Right renal pelvis (tissue), 4 donors: ENCODE measurements at places on chromosomes 1 and 21. TPM values are rescaled to one million over a fixed set of nuclear protein-coding genes. Genes with fewer than 3 reads are reported as not detected.

DNA sequence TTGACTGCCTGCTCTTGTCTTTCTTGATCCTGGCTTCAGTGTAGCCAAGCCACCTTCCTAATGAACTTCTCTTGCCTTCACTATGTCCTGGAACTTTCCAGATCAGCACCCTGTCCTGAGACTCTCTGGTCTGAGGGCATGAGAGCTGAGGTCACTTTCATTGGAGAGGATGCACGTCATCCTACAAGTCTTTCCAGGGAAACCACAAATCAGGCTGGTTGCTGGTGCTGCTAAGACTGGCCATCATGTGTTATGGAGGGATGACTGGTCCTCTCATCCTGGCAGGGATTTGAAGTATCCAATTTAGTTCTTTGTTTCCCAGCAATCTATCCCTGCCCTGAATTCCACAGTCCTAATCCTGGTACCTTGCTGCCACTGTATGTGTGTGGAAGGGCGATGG lies 228.6 kb downstream of the GPATCH2 start:
- DNase-seq: no peak

GRCh38 chr1:215899901-215900300 lies 332.8 kb downstream of the KCTD3 start:
- no peak for DNase-seq

DNA sequence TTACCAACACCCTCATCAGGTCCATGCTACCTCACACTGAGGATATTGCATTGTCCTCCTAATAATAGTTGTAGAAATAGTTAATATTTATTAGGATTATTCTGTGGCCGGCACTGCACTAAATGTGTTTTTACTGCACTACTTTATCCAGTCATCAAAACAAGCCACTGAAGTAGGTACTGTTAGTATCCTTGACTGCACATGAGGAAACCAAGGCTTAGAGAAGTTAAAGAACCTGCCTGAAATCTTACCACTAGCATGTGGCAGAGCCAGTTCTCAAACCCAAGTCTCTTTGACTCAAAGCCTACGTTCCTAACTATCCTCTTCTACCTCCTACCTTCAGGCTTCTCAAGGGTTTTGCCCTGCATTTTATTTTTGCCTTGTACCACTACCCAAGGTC lies 30.9 kb downstream of the FMO1 start:
- no peak for DNase-seq

GRCh38 chr1:39564340-39564739 lies 12.2 kb downstream of the PABPC4 start:
- no peak for DNase-seq

DNA sequence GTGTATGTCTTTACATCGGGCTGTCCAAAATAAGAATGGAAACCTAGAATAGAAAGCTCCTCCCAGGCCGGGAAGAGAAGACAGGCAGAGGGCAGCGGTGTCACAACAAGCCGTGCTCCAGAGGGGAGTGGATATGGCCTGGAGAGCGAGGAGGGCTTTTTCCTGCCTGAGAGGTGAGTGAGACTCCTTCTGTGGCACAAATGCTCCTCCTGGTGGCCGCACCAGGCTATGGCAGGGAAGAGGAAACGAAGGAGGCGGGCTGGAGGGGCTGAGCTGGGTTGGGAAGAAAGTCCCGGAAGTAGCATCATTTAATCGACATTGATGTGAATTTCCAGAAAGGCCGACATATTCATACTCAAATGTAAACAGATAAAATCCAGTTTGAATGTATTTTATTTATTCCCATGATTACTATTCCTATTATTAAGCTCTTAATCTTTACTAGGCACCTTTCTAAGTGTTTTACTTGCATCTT lies 54.7 kb downstream of the MEF2D start:
- DNase-seq: peak; percentile 63

DNA sequence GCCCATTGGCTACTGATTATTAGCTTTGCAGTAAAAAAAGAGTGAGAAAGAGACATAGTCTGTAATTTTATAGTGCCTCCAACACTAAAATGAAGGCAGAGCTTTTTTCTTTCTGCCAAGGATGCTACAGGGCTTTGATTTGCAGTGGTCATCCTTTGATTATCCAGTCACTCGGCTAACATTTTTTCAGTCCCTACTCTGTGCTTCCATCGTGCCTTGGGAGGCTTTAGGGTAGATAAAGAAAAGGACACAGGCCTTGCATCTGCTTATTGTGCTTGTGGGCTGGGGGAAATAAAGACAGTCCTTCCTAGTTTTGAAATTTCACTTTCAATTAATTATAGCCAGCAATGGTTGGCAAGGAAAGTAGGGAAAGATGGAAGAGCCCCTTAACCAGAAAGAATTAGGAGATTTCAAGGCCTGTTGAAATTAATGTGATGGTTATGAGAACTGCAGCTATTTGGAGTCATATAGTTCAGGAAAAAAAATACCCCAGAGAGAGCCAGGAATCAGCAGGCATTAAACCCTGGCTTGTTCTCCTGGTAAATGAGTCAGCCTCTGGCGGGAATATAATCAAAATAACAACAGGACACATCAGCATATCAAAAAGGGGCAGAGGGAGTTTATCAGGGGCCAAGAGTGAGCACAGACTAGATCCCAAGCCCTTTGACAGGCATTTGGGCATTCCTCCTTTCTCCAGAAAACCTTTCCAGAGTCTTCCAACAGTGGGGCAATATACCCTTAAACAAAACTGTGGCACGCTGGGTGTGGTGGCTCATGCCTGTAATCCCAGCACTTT lies 27.4 kb downstream of the CACHD1 start:
- DNase-seq: no peak

GRCh38 chr1:93878889-93879586 lies at the start of gene DNTTIP2:
DNTTIP2 (minus strand) TSS chr1:93879206; CDS start chr1:93879148, 58 bp downstream.
- DNase-seq: peak; percentile 97

- no peak for DNase-seq
These were observed 7.1 kb upstream of the GPR61 start for GRCh38 chr1:109532365-109533136.

DNA sequence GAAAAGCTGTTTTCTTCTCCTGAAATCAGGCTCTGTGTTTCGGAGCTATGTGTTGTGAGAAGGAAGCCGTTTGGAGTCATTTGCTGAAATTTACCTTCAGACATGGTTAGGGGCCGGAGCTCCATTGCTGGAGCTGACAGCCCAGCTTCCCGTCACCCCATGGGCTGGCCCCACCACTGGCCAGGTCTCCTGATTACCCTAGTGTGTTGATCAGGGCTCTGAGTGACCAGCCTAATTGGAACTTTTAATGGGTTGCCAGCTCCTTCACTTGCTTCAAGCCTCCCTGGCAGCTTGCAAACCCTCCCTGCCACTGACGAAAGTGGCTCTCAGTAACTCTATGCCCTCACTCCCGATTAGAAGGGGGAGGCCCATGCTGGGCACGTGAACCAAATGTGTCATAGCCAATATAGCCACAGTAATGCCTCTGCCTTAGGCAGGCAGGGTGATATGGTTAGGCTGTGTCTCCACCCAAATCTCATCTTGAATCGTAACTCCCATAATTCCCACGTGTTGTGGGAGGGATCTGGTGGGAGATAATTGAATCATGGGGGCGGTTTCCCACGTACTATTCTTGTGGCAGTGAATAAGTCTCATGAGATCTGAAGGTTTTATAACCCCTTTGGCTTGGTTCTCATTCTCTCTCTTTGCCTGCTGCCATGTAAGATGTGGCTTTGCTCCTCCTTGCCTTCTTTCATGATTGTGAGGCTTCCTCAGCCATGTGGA lies 224.1 kb downstream of the TRABD2B start:
- no peak for DNase-seq

DNA sequence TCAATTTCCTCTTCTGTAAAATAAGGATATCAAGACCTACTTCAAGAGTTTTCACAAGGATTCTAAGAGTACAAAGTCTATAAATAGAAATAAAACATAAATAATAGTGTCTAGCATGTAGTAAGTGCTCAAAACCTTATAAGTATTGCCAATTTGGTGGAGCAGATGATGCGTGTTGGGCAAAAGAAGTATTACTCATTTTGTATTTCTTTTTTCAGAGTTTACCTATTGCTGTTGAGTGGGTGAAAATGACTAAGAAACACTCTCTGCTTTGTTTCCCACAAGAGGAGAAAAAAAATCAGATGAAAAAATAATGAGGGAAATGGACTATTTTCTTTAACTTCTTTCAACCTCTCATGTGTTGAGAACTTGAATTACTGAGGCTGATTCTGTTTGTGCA lies 103.3 kb upstream of the KCNK2 start:
- no peak for DNase-seq

- DNase-seq: no peak
These were observed 502.3 kb downstream of the KCNT2 start for GRCh38 chr1:196105901-196106300.

DNA sequence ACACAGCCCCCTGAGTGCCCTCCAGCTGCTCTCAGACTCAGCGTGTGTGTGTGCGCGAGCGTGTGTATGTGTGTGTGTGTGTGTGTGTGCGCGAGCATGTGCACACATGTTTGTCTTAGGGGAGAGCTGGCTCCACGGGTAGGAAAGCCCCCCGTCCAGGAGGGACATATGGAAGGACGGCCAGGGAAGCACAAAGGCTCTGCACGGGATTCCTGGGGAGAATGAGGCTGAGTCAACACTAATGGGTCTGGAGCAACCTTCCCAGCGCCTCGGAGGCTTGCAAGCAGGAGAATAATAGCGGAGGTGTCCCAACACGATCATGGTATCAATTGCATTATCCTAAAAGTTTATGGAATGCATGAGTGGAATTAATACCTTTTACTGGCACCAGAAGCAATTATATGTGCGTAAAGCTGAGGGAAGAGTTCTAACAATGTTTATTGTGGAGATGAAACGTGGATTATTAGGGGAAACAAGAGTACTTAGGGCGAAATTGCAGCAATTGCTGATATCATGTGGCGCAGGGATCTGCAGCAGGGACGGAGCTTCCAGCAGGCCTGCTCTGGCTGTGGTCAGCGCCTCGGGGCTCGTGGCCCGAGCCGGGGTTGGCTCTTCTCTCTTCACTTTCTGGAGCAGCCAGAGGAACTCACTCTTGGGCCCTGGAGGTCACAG lies 40.3 kb upstream of the CCDC27 start:
- no peak for DNase-seq

DNA sequence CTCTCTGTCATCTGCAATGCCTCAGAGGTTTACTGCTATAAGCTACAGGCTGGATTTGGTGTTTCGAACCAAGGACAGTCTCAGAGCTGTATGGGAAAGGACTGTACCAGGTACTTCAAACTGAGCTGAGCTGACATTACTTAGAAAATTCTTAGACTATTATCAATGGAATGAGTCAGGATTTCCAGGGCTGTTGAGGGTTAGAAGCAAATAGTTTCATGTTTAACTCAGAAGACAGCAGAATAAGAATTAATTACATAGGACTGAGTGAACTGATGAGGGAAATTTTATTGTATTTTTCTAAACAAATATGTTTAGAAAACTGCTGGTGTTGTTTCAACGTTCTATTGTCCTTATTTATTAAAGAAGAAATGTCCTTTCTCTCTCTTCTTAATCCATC lies 74.3 kb upstream of the CAPZB start:
- DNase-seq: no peak

DNA sequence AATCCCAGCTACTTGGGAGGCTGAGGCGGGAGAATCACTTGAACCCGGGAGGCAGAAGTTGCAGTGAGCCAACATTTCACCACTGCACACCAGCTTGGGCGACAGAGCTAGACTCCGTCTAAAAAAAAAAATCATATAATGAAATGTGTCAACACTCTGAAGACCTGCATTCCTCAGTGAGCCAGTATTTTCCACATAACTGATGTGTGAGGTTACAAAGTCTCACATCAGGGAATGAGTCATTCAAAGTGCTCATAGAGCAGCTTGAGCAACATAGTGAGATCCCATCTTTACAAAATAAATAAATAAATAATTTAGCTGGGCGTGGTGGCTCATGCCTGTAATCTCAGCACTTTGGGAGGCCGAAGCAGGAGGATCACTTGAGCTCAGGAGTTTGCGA lies 65.5 kb downstream of the CASZ1 start:
- no peak for DNase-seq

- no peak for DNase-seq
These were observed 1943.0 kb downstream of the MRPL39 start for GRCh38 chr21:23664193-23664694.

GRCh38 chr1:51799372-51799771 lies 79.2 kb downstream of the NRDC start:
- no peak for DNase-seq

DNA sequence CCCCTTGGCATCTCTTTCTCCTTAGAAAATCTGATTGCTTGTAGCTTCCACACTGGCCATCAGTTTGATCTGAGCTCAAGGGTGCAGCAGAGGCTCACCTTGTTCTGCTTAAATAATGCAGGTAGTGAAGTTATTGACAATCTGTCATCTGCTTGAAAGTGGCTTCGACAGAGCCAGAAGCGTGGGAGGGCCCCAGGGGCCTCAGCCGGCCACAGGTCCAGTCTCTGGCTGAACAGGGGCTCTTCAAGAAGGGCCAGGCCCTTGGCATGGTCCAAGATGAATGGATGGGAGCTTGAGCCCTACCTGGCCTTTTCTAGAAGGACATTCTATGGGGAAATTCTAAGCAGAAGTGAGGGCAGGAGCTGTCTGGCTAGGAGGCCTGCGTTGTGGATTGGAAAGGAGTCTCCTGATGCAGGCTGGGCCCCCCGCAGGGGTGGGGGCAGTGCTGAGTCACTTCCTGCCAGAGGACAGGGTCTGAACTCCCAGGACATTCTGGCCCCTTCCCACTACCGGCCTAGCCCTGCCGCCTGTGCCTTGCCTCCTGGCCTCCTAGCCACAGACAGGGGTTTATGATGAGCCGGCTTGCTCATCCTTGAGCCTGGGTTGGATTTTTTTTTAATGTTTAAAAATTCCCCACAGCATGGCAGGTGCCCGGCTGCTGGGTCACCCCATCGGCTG lies 162.3 kb upstream of the VAMP3 start:
- DNase-seq: no peak

- no peak for DNase-seq
These were observed 4.7 kb downstream of the ZNF648 start for GRCh38 chr1:182056601-182057366.

DNA sequence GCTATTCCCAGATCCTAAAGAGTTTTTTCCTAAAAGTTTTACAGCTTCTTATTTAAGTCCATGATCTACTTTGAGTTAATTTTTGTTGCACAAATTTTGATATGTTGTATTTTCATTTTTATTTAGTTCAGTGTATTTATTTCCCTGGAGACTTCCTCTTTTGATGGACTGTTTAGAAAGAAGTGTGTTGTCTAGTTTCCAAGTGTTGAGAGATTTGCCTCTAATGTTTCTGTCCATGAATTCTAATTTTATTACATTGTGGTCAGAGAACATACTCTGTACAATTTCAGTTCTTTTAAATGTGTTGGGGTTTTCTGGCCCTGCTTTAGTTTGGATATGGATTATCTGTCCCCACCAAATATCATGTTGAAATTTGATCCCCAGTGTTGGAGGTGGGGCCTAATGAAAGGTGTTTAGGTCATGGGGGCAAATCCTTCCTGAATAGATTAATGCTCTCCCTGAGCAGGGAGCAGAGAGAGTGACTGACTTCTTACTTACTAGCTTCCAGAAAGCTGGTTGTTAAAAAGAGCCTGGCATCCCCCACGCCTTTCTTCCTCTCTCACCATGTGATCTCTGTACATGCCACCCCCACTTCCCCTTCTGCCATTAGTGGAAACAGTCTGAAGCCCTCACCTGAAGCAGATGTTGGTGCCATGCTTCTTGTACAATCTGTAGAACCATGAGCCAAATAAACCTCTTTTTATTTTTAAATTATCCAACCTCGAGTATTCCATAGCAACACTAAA lies 4.6 kb downstream of the CHD1L start:
- no peak for DNase-seq

- DNase-seq: no peak
These were observed 116.7 kb downstream of the RHOU start for GRCh38 chr1:228852024-228852423.

Gene OR2T11
- polyA plus RNA-seq: not detected

Gene PLA2G2A
- 0.27 TPM for polyA plus RNA-seq

Gene MIER1
- polyA plus RNA-seq: 32.4 TPM

Gene ERVH48-1
- polyA plus RNA-seq: 0.30 TPM

Gene FOXD2
- 6.1 TPM for polyA plus RNA-seq
